ENCODE measurements at places on chromosomes 12 and 14. TPM values are rescaled to one million over a fixed set of nuclear protein-coding genes. Genes with fewer than 3 reads are reported as not detected.

ACSS3 gene
- 3.2 TPM for total RNA-seq

CATSPERB gene
- not detected for total RNA-seq

KRT71 gene
- not detected for total RNA-seq

RNU4-1 gene
- 55.9 TPM for total RNA-seq

MYH6 gene
- not detected for total RNA-seq

IL23A gene
- total RNA-seq, result not detected

MANSC4 gene
- total RNA-seq, result not detected

DDX11 gene
- total RNA-seq, result 7.4 TPM

ABCD4 gene
- total RNA-seq, result 27.6 TPM

AKAP5 gene
- total RNA-seq, result 0.12 TPM

PAX9 gene
- total RNA-seq, result 0.12 TPM

TEX52 gene
- total RNA-seq, result not detected

TRIP11 gene
- 24.3 TPM for total RNA-seq

IL26 gene
- total RNA-seq, result 0.35 TPM

MMP17 gene
- total RNA-seq, result 9.1 TPM

PRPH gene
- total RNA-seq, result 1.5 TPM

AVPR1A gene
- not detected for total RNA-seq

NGDN gene
- 39.4 TPM for total RNA-seq

SLC38A4 gene
- total RNA-seq, result 0.35 TPM

GALNT6 gene
- 0.75 TPM for total RNA-seq

AMHR2 gene
- total RNA-seq, result not detected

ASIC1 gene
- total RNA-seq, result 5.9 TPM

LRCOL1 gene
- not detected for total RNA-seq

CIDEB gene
- total RNA-seq, result 0.08 TPM

SPTB gene
- not detected for total RNA-seq

CEBPE gene
- total RNA-seq, result not detected

SERPINA1 gene
- total RNA-seq, result not detected

SLC6A12 gene
- total RNA-seq, result 0.15 TPM

SLC25A21 gene
- total RNA-seq, result not detected
